PC-9 (cell line): ENCODE measurements at places on chromosomes 16 and 17. TPM values are rescaled to one million over a fixed set of nuclear protein-coding genes. Genes with fewer than 3 reads are reported as not detected.

The P2RX5 gene
- 15.0 and 18.3 TPM in 2 replicates for total RNA-seq

The KRT20 gene
- total RNA-seq = not detected in 2 replicates

The SLC22A31 gene
- total RNA-seq = 2.5 and 5.4 TPM in 2 replicates

The SYNRG gene
- 18.7 and 28.9 TPM in 2 replicates for total RNA-seq

The TMC8 gene
- 1.9 and 2.6 TPM in 2 replicates for total RNA-seq
